ENCODE measurements at places on chromosomes 4 and X.

GRCh38 chrX:9207142-9207541, 173.2 kb upstream of the FAM9B start:
- no peak for DNase-seq

DNA sequence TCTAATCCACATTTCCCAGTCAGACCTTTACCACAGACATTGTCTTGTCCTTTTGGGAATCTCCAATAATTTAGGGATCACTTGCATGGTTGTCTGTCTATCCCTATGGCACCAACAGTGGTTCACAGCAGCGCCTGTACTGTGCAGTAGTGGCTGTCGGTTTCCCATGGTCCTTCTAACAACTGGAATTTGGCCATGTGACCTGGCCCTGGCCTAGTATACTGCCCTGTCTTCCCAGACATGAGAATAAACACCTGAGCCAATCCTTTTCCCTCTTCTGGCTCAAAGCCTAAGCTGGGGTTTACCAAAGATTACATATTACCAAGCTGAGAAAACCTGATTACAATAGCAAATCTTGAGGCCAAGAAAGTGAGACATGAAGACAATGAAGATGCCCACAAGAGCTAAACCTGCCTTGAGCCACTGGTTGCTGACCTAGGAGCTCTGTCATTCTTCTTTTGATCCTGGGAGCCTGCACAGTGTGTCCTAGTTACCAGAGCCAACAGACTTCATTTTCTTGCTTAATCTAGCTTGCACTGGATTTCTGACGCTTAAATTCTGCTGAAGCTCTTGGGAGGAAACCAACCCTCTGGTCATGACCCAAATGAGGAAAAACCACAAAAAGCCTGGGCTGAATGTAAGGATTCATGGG, 92.1 kb downstream of the SCD5 start:
- no peak for DNase-seq

GRCh38 chr4:55183926-55184599, 58.7 kb upstream of the KDR start:
- peak; percentile 84 for DNase-seq

DNA sequence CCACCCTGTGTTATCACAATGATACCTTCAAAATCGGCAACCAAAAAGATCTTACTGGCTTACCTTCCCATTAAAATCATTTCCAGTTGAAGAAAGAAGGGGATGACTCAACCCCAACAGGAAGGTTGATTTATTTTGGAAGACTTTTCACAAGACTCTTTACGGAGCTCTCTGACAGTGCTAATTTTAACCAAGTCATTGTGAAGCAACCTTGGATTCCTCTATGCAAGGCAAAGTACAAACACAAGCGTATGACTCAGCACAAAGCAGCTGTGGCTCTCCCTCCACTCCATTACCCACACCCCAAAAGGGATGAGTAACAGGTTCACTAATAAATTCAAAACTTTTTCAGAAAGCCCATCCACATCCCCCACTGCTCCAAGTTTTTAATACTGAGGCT, 213.8 kb upstream of the FGF13 start:
- DNase-seq = no peak

GRCh38 chrX:136200466-136200865, 50.7 kb downstream of the MAP7D3 start:
- no peak for DNase-seq

DNA sequence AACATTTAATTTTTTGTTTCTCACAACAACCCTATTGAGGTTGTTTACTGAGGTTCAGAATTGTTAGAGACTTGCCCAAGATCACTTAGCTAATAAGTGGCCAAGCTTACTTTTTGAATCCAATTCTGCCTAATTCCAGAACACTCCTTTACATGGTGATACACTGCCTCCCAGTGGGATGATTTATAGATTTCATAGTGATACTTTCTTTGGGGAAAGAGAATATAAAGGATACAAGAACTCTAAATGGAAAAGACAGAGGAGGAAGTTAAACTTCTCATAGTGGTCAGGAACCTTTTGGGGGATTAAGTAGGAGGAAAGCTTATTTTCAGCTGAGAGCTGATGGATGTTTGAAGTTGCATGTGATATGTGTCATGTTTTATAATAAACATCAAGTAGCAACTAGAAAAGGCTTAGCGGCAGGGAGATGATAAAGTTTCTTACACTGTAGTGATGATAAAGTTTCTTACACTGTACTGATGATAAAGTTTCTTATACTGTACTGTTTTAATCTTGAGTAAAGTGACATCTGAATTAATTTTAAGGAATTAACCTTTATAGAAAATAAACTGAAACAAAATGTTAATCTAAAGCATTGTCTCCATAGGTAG, 15.3 kb downstream of the STAG2 start:
- no peak for DNase-seq

DNA sequence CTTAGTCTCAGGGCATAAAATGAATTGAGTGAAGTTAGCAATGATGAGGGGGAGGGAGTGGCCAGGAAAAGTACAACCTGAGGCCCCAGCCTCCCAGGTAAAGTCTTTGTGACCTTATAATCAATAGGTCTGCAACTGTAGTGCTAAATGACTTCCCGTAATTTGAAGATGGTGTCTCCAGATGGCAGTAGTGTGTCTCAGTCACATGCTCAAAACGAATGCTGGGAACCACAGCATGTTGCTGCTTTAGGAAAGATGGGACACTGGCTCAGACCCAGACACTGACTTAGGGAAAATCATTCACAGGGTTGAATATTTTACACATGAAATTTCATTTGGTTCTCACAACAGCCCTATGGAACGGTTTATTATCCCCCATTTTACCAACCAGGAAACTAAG, 10.3 kb downstream of the SRPX2 start:
- DNase-seq = no peak

GRCh38 chrX:15815779-15816437, 25.6 kb downstream of the ZRSR2 start:
- DNase-seq = no peak

- peak; percentile 54 for DNase-seq
These were observed 64.9 kb downstream of the PRSS12 start for GRCh38 chr4:118287711-118288451.

All from AG04449 (cell line).